ENCODE measurements at places on chromosomes 6 and 20.
A peak's percentile ranks its signal among the peaks of the same experiment; 100 is the strongest.

DNA sequence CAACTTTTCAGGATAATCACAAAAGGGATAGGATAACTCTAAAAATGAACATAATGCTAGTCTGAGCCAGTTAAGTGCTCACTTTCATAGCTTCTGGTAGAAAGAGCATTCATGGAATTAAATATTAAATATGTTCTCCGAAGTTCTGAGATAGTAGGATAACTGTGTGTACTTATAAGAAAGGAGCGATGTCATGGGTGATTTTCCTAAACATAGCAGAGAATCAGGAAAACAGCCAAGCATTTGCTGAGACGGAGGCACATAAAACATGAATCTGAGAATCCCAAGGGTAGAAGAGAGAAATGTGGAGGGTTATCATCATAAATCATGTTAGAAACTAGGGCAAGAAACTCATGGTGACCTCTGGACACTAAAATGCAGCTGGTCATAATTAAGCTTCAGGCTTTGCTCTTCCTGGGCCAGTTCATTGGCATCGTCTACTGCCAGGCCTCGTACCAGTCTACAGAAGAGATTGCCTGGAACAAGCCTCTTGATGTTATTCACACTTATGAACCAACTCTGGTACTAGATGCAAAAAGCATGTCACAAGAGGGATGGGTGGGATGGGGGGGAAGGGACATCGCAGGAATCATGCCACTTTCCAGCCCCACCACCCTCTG is 436.6 kb downstream of the PRKN start:
- no peak for DNase-seq

DNA sequence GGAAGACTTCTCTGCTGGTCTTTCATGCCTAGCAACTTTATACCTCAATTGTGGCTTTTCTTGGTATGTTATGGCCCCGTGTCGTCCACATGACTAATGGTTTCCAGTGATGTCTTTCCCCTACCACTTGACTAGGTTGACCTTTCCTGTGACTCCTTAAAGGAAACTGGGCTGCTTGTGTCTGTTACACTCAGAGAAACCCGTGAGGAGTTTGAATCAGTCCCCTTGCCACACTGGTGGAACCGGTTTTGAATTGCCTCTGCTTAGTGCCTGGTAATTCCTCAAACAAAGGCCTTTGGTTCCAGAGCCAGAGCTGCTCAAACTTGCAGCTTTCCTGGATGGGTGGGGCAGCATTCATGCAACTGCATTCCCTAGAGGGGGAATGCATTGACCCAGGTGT is 21.9 kb downstream of the ECT2L start:
- DNase-seq: no peak

- DNase-seq: no peak
Measured at GRCh38 chr6:108927927-108928326, 79.7 kb downstream of the ARMC2 start.

- DNase-seq: no peak
Measured at GRCh38 chr20:22572491-22572890, 11.9 kb downstream of the FOXA2 start.

DNA sequence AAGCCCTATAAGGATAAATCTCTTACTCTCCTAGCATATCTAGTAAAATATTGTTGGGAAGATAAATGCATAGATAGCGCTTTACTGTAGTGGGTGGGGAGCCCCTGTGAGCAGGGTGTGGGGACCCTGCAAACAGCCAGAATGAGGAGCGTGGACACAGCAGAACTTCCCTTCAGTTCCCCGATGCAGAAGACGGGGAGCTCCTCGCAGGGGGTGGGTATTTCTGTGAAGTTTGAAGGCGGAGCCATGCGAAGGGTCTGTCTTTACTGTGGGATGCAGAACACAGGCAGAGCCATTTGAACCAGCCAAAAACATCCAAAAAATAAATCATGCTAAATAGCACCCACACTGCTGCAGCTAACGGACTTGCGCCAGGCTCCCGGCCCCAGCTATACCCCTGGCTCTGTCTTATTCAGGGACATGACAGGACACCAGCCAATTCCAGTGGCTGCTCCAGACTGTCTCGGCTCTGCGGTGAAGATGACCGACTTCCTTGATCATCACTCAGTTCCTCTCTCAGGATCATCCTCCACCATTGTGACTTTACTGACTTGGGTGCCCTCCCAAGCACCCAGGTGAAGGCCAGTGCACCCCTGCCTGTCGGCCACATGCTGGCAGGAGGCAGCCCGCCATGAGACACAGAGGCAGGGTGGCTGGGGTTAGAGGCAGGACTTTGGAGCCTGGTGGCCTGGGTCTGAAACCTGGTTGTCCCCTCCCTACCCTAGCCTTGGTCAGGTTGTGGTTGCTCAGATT is 134.5 kb downstream of the SMOC2 start:
- no peak for DNase-seq

- no peak for DNase-seq
Measured at GRCh38 chr20:308427-309038, 11.2 kb downstream of the ZCCHC3 start.

- DNase-seq: no peak
Measured at GRCh38 chr6:41286544-41287346, at the start of gene TREM1. Gene TREM1 (minus strand): TSS chr6:41286682. CDS start chr6:41286655, 27 bp downstream.

GRCh38 chr20:17887331-17888030 is 81.1 kb downstream of the SNX5 start:
- no peak for DNase-seq

DNA sequence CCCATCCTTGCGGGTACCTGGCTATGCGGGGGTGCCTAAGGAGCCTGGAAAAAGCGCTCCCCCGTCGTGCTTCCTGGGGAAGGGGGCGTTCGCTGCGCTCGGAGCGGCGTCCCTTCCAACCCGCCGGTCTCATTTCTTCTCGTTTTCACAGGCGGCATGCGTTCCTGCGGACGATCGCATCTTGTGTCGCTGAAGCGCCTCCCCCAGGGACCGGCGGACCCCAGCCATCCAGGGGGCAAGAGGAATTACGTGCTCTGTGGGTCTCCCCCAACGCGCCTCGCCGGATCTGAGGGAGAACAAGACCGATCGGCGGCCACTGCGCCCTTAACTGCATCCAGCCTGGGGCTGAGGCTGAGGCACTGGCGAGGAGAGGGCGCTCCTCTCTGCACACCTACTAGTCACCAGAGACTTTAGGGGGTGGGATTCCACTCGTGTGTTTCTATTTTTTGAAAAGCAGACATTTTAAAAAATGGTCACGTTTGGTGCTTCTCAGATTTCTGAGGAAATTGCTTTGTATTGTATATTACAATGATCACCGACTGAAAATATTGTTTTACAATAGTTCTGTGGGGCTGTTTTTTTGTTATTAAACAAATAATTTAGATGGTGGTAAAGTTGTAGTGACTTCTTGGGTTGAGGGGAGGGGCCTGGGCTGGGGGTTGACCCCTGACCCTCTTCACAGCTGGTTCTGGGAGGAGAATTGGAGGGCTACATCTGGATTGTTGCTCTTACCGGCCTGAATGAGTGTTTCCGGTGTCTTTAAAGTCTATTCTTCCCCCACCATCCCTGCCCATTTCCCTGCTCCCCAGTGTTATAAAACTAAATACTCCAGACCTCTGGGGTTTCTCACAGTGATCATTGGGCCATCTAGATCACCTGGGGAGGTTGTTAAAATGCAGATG is 1.1 kb downstream of the ID1 start:
- DNase-seq: peak; percentile 19

DNA sequence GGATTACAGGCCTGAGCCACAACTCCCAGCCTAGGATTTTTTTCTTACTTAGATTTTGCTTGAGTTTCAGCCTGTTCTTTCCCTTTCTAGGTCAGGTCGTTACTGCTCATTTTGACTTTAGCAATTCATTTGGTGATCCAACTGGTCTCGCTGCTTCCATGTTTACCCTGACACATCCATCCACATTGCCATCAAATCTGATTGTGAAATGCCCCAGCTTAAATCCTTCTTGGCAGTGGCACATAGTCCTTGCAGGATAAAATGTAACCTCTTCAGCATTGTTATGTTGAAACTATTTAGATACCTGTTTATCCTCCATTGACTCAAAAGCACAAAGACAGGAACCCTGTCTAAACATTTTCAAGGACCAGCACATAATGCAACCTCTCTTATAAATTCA is 77.2 kb downstream of the DNAH8 start:
- DNase-seq: no peak

DNA sequence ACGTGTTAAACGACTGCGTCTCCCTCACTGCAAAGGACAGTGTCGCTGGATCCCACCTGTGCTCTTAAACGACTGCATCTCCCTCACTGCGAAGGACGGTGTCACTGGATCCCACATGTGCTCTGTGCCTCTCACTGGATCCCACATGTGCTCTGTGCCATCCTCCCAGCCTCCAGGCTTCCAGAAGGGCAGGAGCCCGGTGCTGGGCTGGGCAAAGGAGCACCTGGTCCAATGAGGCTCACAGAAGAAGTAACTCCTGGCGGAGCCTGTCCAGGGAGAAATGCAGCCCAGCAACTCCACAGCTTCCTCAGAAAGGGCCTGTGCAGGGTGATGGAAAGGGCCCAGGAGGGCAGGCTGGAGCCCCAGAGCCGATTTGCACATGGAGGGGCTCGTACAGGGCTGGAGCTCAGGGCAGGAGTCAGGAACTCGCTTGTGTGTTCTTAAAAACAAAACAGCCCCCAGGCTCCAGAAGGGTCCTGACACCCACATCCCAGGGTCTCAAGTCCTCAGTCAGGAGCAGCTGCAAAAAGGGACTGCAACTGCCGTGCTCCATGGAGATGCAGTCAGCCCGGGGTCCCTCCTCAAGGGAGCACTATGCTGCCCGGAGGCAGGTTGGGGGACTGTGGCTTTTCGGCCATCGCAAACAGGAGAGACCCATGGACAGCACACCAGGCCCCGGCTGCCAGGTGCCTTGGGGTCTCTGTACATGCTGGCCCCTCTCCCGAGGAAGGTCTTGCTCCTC is 52.7 kb downstream of the DLL1 start:
- no peak for DNase-seq

- DNase-seq: peak; percentile 44
Measured at GRCh38 chr6:14706378-14706929, 539.4 kb upstream of the JARID2 start.

Measured in CD4-positive, alpha-beta T cell treated with Interleukin-6 for 4 hours (primary cell).